ENCODE measurements at places on chromosomes 3 and 15.
A peak's percentile ranks its signal among the peaks of the same experiment; 100 is the strongest.

DNA sequence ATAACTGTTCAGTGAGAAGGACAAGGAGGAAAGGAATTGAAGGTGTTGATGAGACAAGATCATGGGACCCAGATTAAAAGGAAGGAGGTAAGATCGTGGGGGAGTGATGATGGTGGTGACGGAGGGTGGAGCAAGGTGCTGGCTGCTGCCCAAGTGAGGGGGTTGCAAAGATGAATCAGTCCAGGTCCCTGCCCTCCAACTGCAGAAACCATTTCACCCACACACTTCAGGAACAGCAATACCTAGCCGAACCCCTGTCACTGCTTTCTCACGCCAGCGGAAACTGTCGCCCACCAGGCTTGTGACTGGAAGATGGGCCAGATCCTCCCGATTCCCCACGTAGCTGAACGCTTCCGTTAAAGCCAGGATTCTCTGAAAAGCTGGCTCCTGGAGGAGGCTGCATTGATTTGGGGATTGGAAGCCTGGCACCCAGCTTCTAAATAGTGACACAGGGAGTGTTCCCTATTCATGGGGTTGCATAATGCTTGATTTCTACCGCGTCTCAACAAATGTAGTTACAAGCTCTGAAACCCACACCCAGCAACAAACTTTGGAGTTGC lies 3.2 kb upstream of the LSG1 start:
- DNase-seq, result no peak

DNA sequence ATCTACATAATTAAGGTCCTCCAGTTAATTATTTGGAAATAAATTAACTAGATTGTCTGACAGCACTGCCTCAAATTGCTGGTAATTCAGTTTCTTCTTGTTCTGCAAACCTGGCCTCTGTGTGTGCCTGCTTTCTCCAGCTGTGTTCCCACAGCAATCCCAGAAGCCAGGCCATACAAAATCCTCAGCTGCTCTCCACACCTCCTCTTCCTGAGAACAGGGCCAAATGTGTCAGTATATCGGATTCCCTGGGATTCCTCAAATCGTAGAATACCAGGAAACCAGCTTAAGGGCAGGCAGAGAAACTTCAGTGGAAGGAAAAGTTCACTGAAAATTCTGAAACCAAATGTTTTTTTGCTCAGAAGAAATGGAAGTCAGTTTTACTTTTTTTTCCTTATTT lies 261.4 kb downstream of the ZMAT3 start:
- DNase-seq, result no peak

DNA sequence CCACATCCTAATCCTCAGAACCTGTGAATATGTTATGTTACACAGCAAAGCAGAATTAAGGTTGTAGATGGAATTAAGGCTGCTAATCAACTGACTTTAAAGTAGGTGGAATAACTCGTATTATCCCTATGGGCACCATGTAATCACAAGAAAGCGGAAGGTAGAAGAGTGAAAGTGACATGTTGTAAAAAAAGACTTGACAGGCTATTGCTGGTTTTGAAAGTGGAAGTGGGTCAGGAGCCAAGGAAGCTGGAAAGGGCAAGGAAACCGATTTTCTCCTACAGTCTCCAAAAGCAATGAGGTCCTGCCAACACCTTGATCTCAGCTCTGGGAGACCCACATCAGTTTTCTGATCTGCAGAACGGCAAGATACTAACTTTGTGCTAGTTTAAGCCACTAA lies 6.6 kb downstream of the TP63 start:
- no peak for DNase-seq

DNA sequence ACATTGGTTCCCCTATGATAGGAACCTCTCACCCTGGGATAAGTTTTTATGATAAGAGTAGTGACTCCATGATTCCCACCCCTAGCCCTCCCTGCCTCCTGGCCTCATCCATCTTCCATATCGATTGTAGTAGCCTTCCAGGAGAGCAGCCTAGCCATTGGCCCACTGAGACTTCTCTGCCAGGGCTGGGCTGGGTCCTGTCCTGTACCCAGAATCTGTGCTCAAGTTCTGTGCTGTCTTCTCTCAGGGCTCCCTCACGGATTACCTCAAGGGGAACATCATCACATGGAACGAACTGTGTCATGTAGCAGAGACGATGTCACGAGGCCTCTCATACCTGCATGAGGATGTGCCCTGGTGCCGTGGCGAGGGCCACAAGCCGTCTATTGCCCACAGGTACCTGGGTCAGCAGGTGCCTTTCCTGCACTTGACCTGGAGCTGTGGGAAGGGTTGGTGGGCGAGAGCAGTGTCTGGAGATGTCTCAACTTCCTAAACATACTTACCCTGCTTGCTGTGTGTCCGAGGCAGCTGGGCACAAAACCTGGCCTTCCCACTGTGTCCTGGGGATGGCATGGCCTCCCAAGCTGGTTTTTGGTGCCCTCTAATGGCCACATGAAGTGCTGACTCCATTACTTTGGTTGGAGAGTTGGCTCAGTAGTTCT lies 16.6 kb upstream of the EXOG start:
- DNase-seq, result peak; percentile 11

GRCh38 chr3:48845170-48845569 lies 2.5 kb downstream of the PRKAR2A start:
- no peak for DNase-seq

DNA sequence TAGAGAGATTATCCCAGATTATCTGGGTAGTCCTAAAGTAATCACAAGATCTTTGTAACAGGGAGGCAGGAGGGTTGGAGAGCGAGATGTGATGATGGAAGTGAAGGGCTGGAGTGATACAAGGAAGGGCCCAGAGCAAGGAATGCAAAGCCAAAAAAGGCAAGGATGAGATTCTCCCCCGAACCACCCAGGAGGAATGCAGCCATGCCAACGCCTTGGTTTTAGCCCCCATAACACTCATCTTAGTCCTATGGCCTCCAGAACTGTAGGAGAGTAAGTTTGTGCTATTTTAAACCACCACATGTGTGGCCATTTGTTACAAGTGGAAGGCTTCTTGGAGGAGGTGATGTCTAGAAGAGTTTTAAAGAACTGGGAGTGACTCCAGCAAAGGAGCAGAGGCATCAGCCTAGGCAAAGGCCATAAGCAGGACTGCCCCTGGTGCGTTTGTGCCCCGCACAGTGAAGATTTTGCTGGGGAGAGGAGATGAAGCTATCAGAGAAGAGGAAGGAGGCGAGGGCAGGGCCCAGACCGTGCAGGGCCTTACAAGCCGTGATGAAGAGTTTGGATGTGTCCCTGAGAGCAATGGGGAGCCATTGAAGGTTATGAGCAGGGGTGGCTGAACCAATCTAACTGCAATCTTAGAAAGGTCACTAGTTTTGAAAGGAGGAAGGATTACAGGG lies 25.3 kb upstream of the CORO2B start:
- DNase-seq, result no peak

- DNase-seq, result no peak
Observed at GRCh38 chr3:171213178-171213577, 186.7 kb upstream of the SLC2A2 start.

DNA sequence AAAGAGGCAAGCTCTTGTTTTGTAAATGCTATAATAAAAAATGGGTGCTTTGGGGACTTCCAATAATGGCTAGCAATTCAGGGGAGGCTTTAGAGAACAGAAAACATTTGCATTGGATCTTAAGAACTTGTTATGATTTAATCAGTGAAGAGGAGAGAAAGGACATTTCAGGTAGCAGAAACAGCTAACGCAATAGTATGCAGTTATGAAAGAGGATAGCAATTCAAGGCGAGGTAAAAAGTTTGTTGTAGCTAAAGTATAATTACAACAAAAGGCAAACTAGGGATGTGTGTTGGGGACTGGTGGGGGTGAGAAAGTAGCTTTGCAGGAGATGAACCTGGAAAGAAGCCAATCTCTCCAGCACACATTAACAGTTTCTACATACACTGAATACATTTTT lies 558.7 kb upstream of the SEMA6D start:
- no peak for DNase-seq

DNA sequence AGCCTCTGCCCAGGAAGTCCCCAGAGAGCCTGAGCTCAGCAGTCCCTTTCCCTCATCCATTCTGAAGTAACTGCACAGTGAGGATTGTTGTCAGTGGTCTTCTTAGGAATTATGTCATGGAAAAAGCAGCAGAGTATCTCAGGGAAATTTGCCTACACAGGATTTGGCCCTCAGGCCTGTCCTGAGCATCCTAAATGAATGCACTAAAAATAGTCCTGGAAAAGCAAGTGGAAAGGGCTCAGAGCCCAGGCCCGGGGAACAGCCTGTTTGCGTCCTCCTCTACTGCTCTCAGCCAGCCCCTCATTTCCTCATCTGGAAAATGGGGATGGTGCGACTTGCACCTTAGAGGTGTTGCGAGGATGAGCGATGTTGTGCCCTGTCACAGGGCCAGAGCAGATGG lies 21.6 kb downstream of the LYSMD4 start:
- DNase-seq, result no peak

GRCh38 chr3:36733162-36733696 lies 31.1 kb downstream of the DCLK3 start:
- DNase-seq, result no peak

- no peak for DNase-seq
Observed at GRCh38 chr3:42491881-42492507, 10.4 kb upstream of the VIPR1 start.

GRCh38 chr15:101159096-101159935 lies 92.5 kb downstream of the CHSY1 start:
- DNase-seq, result no peak

DNA sequence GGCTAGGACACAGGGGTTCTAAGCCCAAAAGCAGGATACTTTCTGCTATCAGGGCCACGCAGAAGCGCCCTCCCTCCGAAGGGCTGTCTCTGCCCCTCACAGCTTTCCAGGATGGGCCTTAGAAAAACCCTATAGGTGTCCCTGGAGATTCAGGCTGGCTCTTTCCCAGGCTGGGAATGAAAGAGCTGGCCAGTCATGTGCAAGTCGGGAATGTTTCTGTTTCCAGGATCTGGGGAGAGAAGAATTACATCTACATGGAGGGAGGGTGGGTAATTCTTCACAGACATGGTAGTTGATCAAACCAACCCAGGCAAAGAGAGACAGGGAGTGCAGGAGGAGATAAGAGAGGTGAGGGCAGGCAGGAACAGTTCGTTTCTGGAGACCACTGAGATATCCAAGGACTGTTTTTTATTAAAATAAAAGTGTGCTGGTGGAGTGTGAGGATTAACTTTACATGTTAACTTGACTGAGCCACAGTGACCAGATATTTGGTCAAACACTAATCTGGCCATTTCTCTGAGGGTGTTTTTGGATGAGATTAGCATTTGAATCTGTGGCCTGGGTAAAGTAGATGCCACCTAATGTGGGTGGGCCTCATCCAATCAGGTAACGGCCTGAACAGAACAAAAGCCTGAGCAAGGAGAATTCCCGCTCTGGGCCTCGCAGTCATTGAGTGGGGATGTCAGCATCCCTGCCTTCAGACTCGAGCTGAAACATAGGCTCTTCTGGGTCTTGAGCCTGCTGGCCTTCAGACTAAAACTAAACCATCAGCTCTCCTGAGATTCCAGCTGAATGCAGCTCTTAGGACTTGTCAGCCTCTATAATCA lies 15.3 kb downstream of the NUP210 start:
- no peak for DNase-seq

- no peak for DNase-seq
Observed at GRCh38 chr3:187929112-187929816, 184.0 kb upstream of the BCL6 start.

DNA sequence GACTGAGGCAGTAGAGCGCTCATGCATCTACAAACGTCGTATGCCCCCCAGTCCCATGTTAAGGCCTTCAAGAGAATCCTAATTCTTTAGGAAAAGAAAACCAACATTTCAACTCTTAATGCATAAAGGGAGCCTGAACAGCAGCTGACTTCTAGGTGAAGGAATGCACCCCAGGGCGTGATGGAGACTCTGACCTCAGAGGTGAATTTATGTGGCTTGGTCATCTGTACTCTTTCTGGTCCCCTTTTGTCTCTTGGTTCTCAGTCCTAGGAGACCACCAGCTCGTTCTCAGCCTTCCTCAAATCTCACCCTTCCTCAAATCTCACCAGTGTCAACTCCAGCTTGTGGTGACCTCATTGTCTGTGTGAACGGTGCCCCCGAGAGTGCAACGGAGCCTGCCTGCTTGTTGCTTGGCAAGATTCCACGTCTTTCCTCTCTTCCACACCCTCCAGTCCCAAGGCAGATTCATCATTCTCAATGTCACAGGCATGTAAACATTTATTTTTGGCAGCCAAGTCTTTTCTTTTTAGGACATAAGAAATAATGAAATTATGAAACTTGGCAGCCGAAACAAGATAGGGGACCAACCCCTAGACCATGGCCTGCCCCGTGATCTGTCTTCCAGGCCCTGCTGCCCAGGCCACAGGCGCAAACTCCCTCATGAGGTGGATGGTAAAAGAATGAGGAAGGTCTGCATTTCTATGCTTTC lies 166.2 kb downstream of the ADAMTS17 start:
- no peak for DNase-seq

DNA sequence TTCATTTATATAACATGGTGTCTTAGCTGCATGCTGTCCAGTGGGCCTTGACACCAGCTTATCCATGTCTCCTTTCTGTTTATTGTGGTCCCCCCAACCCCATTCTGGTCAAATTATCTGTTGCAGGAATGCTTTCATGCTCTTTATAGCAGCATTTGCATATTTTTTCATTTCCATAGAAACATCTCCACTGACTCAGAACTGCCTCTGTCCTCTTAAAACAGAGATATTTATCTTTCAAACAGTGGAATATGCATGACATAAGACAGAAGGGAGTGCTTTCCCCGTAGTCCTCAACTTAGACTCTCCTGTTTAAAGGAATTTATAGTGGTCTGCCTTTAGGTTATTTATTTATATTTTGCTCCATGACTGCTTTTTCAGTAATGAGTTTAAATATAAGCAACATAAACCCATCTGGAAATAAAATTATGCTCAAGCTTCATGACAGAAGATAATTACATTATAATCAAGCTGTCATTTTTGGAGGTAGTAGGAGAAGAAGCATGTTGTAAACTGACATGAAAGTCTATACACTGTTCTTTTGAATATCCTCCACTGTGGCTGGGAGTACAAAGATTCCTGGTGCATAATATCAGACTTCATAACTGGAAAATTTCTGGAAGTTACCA lies 179.5 kb upstream of the CD96 start:
- DNase-seq, result no peak

DNA sequence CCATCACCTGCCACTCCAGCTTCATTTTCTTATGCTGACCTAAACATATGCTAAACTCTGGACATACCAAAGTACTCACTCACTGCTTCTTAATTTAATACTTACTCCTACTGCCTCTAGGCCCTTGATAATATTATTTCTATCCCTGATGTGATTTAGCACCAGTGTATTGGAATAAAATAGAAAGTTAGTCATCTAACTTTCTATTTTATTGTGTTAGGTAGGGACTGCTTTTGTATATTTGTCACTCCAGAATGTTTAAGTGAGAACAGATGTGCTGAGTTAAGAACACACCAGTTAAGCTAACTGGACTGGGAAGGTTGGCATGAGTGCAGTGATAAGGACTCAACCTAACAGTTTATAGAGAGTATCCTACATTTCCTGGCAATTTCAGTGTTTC lies 6.5 kb upstream of the CLDN16 start:
- DNase-seq, result no peak

GRCh38 chr3:87161013-87161412 lies 66.1 kb upstream of the CHMP2B start:
- DNase-seq, result no peak
